ENCODE measurements at places on chromosomes 1 and 21. TPM values are rescaled to one million over a fixed set of nuclear protein-coding genes. Genes with fewer than 3 reads are reported as not detected.

The G0S2 gene
- 36.5 TPM for total RNA-seq

GRCh38 chr1:58006421-58007046 lies 540.0 kb downstream of the OMA1 start:
- no peak for DNase-seq
- H3K36me3 ChIP-seq, result no peaks in the 10 kb centered on the region
- H3K4me3 ChIP-seq, result no peak overlapping the region
- H3K27me3 ChIP-seq, result peaks cover 3% of the 10 kb centered on the region

- H3K36me3 ChIP-seq, result no peaks in the 10 kb centered on the region
- no peak overlapping the region for H3K27ac ChIP-seq
- no peaks in the 10 kb centered on the region for H3K4me1 ChIP-seq
- no peak for DNase-seq
These were observed 287.5 kb downstream of the LRRIQ3 start for GRCh38 chr1:73910466-73910865.

The LCE6A gene
- not detected for total RNA-seq

DNA sequence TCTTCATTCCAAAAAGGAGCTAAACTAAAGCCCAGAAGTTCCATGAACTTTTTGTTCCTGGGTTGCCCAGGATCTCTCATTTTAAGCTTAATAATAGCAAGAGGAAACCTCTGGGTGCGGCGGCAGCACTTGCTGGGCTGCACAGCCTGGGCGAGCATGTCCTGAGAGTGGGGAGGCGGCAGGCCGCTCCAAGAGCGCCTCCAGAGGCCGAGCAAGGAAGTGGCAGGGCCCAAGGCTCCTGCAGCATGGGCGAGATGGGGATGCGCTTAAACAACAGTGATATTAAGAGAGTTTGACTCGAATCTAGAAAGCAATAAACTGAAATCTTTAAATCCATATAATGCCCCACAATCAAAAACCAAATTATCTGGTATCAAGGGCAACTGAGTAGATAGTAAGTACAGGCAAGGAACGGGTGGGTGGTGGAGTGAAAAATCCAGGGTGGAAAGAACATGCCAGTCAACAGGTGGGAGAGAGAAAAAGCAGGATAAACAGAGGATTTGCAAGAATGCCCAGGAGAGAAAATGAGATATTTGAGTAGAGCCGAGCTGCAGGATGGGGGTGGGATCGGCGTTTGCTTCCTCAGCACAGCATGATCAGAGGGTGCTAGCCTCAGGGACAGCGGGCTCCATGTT lies 14.1 kb upstream of the TNR start:
- no peak overlapping the region for H3K4me3 ChIP-seq
- no peaks in the 10 kb centered on the region for H3K27me3 ChIP-seq
- H3K4me1 ChIP-seq, result no peaks in the 10 kb centered on the region
- no peaks in the 10 kb centered on the region for H3K36me3 ChIP-seq
- H3K27ac ChIP-seq, result no peak overlapping the region

All from upper lobe of right lung (tissue), 1 donor.